Left cardiac atrium (tissue), 4 donors: ENCODE measurements at places on chromosomes 13 and 19. TPM values are rescaled to one million over a fixed set of nuclear protein-coding genes. Genes with fewer than 3 reads are reported as not detected.

The HSD17B14 gene
- total RNA-seq: 2.8 TPM

The KL gene
- 3.3 TPM for total RNA-seq

The GPR4 gene
- total RNA-seq: 5.2 TPM

The OLFM2 gene
- total RNA-seq: 9.0 TPM

The DCUN1D2 gene
- 81.1 TPM for total RNA-seq

The ZNF468 gene
- total RNA-seq: 8.5 TPM

The ZNF439 gene
- 4.2 TPM for total RNA-seq

The C19orf81 gene
- total RNA-seq: 2.0 TPM

The LIPE gene
- total RNA-seq: 174 TPM
